Chondrocyte (in vitro differentiated cells): ENCODE measurements at places on chromosomes 3 and 15.

DNA sequence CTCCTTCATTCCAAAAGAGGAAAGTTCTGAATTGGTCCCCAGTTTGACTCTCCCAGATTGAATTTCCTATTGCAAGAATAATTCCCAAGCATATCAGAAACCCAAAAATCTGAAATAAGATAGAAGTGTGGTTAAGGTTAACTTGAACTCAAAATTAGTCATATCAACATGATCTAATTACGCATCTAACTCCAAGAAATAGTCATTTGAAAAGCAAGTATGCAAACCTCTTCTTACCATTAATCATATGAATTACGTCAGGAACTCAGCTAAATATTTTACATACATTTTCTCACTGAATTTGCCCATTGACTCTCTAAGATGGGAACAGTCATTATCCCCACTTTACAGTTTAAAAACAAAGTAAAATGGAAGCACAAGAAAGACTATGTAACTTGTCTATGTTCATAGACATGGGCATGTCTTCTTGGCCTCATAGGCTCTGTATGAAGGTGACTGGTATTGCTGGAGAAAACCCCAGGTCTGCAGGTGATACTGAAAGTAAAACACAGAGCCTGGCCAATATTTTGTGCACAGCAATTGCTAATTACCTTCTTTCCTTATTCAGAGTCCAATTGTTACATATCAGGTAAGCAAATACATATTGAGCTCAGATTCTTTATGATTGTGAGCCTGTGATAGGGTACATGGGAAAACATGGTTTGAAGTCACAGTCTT is 139.2 kb downstream of the ATP8B4 start:
- no peak for DNase-seq

DNA sequence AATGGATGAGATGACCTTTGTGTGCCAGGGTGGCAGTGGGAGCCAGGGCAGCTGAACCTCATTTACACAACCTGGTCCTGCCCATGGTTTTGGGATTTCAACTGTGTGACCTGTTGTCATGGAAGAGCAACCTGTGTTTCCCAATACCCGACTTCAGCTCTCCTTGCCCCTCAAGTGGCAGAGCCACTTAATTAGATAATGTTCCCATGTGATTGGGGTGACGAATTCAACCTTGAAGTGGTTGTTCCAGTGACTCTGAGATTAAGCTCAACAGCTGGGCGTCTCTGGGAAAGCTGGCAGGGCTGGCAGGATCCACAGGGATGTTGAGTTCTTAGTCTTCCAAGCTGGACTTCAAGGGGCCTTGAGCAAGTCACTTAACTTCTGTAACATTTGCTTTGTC is 71.0 kb downstream of the THSD4 start:
- no peak for DNase-seq

DNA sequence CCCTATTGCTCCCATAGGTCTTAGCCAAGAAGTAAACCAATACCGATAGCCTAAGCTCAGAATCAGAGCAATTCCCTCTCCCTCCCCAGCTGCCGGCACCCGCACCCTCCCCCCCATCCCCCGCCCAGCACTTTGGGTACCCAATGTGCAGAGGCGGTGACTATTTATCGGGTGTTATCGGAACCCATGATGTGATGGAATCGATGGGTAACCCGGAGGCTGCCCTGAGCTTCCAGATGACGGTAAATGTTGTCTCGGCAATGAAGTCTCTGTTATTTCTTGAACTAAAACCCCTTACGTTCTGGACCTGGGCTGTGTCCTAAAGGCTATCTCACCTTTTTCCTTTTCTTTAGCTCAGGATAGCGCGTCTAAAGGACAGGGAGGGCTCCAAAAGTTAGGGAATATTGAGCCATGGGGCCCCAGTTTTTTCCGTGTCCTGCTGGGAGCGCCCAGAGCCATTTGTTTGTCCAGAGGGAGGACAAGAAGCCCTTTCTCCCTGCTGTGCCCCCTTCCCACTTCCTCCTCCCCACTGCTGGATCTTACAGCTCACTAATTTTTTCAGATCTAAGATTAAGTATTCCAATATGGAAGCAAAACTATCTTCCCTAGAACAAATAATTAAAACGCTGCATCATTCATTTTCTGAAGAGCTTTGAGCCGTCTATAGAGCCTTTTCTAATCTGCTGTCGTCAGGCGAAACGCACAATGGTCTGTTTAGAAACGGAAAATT is 1.5 kb downstream of the SLITRK3 start:
- no peak for DNase-seq

- no peak for DNase-seq
Observed at GRCh38 chr3:30343861-30344260, 262.5 kb upstream of the TGFBR2 start.

DNA sequence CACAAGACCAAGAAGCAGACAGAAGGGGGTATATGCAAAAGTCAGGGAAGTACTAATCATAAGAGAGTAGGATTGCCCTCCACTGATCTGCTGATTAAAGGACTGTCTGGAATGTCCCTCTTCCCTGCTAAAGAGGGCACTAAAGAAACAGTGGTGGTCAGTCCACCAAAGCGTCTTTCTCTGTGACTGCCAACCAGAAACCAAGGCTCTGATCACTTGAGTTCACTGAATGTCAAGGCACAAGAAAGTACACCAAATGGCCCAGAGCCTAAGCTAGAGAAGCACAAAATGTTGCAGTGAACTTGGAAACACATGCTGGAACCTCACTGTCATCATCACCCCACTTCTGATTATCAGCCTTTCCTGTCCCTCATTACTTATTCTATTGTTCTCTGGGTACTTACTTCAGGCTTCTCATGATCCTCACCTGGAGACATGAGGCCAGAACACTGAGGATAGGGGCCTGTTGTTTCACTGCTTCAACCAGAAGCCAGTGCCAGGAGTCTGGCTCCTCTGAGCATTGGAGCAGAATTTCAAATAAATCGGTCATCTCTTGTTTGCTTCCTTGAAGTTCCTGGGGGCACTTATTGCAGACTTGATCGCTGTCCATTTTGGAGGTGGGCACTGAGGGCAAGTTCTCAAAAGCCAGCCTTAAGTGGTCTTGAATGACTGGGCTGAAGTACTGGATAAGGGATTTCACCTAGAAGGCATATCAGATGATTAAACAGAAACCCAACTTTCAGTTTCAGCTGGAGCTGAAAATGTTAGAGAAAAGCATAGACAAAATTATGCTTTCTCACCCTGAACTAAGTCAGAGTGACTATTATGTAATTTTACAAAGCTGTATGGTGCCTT is 58.9 kb downstream of the EIF3J start:
- DNase-seq: no peak

- DNase-seq: peak; percentile 40
Observed at GRCh38 chr3:126540951-126541627, 17.1 kb downstream of the CHST13 start.

- no peak for DNase-seq
Observed at GRCh38 chr15:41559239-41559782, 299 bp downstream of the TYRO3 start.

- no peak for DNase-seq
Observed at GRCh38 chr3:54663501-54664011, 264.3 kb downstream of the LRTM1 start.

GRCh38 chr3:155646669-155647068 is 98.2 kb downstream of the PLCH1 start:
- no peak for DNase-seq

DNA sequence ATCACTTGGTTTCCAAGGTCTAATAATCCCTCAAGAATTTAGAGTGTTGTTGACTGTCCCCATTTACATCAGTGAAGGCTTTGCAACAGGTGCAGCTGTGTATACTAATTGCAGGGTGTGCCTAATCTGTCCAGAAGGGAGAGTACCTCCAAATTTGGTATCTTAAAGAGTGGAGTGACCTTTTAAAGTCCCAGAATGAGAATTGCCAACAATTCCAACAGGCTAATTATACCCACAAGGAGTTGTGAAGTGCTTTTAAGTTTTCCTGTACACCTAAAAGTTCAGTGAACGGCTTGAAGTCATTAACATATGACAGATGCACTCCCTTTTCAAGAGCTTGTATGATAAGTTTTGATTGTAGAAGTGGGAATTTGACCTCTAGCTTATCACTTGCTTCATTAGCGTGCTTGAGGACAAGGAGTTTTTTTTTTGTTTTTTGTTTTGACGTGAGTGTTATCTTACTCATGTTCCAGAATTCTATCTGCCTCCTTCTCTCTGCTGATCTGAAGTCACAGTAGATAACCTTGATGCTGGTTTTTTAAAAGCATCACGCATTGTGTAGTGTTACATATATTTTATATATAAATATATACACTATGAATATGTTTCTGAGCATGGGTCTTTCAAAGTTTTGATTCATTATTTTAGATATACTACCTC is 26.3 kb downstream of the CDIN1 start:
- no peak for DNase-seq

GRCh38 chr3:61015859-61016258 is 235.4 kb downstream of the FHIT start:
- no peak for DNase-seq

- no peak for DNase-seq
Observed at GRCh38 chr15:89785774-89786140, 9.6 kb downstream of the MESP2 start.

- no peak for DNase-seq
Observed at GRCh38 chr15:85404176-85404917, 23.9 kb downstream of the AKAP13 start.

GRCh38 chr15:56410721-56411120 is 45.5 kb downstream of the TEX9 start:
- DNase-seq: no peak

DNA sequence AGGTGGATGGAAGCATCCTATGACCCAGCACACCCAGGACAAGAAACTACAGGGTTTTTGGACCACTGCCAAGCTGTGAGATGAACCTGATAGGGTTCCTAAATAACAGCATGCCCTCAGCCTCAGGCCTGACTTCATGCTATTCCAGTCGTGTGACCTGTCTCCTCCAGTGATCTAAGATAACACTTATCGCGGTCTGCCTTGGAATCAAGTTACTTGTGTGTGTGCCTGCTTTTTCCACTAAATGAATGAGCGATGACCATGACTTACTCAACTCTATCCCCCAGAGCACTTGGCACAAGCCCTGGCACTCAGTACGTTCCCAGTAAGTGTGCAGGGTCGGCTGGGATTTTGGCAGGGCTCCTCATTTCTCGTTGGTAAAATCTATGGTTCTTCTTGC is 172.7 kb upstream of the TP63 start:
- DNase-seq: no peak

DNA sequence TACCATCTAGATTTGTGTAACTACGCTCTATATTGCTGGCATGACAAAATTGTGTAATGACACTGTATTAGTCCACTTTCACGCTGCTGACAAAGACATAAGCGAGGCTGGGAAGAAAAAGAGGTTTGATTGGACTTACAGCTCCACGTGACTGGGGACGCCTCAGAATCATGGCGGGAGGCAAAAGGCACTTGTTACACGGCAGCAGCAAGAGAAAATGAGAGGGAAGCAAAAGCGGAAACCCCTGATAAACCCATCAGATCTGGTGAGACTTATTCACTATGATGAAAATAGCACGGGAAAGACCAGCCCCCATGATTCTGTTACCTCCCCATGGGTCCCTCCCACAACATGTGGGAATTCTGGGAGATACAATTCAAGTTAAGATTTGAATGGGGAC is 905.7 kb downstream of the DIPK2A start:
- no peak for DNase-seq

DNA sequence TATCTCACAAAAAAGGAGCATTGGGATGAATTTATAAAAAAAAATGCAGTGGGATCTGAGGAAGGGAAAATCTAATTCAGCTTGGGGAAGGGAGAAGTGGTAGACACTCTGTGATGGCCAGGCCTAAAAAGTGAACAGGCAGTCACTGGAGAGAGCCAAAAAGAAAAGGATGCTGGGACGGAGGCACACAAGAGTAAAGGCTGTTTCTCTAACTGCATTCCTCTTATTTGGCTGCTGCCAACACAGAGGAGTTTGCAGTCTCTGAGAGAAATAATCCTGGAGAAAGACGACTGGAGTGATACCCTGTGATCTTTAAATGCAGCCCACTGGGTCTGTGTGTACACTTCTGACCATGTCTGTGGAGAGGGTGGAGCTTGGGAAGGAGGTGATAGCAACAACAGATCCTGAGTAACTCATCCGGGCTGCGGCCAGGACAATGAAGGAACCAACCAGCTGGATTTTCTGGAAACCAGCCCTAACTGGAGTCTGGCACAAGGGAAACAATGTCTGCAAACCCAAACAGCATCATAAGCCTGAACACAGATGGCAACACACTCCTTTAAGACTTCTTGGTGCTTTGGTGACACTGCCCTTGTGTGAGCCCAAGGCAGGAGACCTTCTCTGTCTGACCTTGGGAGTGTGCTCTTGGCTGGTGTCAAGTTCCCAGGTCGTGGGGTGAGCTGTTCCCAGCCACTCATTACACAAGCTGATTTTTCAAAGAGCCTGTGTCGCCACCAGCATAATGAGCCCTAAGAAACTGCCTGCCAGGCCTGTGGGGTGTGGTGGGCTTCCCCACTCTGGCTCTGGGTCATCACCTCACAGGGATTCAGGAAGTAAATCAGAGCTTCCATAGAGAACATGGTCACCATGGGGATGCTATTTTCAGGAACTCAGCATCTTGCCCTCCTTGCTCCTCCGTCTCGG is 8.0 kb downstream of the FYCO1 start:
- DNase-seq: no peak

DNA sequence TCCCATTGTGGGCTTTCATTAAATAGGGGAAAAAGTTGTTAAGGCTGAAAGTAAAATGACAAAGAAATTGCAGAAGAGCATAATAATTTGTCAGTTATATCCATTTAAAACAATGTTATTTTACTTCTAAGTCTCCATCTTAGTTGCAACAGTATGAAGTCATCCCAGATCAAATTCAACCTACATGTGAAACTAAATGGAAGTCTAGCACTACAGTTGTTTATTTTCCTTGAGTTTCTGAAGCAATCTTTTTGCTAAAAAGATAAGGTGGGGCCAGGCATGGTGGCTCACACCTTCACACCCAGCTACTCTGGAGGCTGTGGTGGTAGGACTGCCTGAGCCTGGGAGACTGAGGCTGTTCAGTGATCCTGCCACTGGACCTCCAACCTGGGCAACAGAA is 80.2 kb downstream of the DPH6 start:
- no peak for DNase-seq
